ENCODE measurements at places on chromosomes 1 and 21. TPM values are rescaled to one million over a fixed set of nuclear protein-coding genes. Genes with fewer than 3 reads are reported as not detected.

- DNase-seq: no peak
These were observed 23.0 kb downstream of the IRF2BP2 start for GRCh38 chr1:234586892-234587485.

HCN3 gene
- total RNA-seq: 0.51 TPM

C1orf216 gene
- 12.6 TPM for total RNA-seq

FLG2 gene
- not detected for total RNA-seq

COG2 gene
- 12.2 TPM for total RNA-seq

- no peak for DNase-seq
These were observed 35.1 kb downstream of the SLC2A1 start for GRCh38 chr1:42923367-42924081.

DENND2D gene
- total RNA-seq: 1.4 TPM

DNA sequence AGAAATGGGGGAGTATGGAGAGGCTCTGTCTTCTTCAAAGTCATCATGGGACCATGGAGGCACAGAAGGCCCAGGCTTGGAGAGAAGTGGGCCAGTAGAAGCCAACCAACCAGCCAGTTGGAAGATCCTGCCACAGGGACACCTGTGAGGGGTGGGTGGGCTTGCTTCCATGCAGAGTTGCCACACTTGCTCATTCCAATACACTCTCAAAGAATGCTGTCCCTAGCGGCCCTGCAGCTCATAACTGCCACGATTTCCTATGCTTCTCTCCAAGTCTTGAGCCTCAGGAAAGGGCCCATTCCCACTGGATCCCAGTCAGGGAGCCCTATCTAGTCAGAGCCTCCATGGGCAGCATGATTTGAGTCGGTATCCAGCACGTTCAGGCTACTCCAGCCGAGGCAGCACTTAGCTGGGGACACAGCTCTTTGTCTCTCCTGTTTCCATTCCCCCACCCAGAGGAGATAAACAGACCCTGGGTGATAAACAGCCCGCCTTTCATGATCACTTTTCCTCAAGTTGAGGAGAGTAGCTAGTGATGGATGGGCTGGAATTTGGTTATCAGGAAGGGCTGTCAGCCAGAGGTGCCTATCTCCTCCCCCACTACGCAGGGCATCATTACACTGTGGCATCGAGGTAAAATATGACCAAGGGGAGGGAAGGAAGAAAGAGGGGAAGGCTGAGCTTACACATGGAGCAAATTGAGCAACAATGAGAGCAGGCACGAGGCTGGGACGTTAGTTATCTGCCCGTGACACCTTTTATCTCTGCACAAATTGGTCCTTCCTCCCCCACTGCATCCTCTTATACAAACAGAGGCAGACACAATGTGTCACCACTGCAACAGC lies 64.6 kb downstream of the ERI3 start:
- DNase-seq: no peak

DNA sequence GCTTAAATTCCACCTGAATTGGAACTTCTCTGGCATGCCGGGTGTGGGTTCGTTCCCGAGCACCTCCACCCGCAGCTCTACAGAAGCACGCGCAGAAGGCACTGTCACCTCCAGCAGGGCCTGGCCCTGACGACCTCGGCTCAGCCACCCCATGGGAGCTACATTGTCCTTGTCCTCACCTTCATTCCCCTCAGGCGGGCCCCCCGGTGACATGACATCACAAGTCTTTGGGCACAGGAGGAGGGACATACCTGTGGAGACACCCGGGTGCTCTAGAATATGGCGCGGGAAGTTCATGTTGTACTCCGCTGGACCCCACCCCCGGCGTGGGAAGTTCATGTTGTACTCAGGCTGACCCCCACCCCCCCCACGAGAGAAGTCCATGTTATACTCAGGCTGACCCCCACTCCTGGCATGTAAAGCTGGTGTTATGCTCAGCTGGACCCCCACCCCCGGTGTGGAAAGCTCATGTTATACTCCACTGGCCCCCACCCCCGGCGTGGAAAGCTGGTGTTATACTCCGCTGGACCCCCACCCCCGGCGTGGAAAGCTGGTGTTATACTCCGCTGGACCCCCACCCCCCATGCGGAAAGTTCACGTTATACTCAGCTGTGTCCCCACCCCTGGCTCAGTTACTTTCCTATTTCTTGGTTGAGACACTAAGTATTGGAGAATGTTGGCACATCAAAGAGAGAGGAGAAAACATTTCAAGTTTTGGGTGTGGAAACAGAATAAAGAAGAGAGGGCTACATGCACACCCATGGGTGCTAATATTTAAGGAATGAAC lies 37.6 kb downstream of the UMODL1 start:
- no peak for DNase-seq

KCNE2 gene
- not detected for total RNA-seq

DNA sequence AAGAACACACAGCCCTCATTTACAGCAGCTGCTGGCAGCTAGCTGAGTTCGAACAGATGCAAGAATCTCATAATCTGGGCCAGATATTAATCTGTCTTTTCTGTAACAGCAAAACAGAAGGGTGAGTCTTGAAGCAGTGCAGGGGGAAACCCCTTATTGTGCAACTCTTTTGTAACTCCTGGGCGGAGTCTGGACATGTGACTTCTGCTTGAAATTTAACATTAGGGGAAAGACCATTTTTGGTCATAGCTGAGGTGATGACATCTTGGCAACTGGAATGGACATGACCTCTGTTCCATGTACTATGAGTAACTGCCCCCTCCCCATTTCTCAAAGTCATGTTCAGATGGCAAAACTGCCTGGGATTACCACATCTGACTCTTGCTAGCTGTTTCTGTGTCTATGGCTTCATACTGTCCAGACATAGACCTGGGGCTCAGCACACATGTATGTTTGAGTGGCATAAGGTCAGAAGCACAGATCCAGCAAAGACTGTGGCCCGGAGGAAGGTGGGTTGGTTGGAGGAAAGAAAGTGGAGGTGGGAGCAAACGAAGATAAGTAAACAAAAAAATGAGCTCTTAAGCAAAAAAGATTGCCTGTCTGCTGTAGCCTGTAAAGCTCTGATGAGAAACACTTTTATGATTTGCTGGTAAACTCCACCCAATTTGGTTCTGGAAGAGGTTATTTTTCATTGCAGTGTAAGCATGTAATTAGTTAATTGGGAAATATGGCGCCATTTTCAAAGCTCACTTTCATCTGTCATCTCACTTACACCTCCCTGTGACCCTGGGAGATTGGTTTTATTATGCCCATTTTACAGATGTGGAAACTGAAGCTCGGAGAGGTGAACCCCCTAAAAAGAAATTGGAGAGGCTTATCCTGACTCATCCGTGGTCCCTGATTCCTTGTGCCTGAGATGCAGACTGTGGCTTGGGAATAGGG lies 26.1 kb downstream of the ETS2 start:
- peak; percentile 16 for DNase-seq

DNA sequence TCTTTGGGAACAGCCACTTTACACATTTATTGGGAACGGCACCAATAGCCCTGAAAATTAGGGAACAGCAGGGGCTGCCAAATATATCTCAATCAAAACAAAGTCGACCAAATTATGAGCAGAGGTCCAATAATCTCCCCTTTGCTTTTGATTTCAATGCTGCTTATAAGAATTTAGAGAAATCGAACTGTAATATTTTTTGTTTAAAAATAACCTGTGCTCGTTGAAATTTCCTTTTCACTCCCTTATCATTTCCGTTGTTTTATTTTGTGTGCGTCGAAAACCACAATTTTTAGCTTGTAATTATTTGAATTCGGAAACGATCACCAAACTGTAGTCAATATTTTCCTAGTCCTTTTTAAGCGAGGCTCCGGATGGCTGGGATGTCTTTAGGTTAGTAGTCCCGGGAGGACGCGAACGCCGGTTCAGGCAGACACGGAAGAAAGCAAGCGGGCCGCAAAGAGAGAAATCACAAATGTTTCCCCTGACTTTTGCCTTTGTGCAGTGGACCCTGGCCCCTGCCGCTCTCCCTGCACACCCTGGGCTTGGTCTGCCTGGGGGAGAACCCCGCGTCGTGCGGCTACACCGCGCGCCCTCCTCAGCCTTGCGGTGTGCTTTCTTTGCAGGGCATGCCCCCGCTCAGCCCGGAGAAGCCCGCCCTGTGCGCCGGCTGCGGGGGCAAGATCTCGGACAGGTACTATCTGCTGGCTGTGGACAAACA lies 2.3 kb downstream of the LHX9 start:
- DNase-seq: no peak

ACTN2 gene
- total RNA-seq: not detected

DNA sequence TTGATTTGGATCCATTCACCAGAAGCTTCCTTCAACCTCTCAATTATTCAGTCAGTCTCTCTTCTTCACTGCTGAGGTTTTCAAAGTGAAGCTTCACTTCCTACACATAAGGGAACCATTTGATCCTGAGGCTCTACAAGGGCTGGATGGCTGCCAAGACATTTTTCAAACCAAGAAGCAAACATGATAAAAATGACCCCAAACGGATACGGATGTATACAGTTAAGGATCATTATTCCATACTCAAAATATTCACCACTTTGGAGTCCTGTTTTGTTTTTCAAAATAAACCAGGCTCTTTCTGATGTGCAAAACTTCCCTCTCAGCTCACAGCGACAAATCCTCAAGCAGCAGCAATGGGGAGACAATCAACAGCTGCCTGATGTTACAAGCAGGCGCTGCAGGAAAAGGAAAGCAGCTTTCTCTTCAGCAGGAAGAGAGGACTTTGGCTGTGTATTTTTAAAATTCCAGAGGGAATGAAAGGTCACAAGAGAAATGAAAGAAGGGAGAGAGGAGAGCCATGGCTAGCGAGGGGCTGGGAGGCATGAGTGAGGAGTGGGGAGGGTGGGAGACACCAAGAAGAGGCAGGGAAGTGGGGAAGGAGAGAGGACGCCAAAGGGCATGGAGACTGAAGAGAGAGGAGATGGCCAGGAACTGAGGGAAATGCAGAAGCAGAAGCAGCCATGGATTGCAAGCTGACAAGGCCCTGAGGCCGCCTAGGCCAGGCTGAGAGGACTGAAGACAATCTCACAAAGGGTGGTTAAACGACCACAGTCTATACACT lies 145.4 kb downstream of the SLC45A1 start:
- DNase-seq: peak; percentile 9

- peak; percentile 79 for DNase-seq
These were observed at the start of gene NUAK2 for GRCh38 chr1:205321162-205321958. Gene NUAK2 (minus strand): TSS chr1:205321745. CDS start chr1:205321628, 117 bp downstream.

GRCh38 chr1:159580340-159580739 lies 7.3 kb upstream of the APCS start:
- no peak for DNase-seq

DNA sequence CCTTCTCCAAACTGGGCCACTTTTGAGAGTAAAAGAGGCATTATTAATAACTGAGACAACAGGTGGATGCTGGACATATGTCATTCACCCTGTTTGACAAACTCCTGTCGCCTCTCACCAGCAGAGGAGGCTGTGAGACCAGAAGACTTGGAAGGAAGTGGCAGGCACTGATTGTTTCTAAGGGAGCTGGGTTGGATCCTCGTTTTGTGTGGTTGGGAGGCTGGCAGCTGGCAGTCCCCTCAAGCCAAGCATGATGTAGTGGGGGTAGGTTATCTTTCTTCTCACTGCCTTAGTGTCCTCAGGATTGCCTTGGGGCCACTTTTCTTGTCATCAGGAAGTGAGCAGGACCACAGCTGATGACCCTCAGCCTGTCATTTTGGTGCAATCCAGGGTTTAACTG lies 86.5 kb upstream of the KCNJ15 start:
- DNase-seq: peak; percentile 62

GRCh38 chr1:98923667-98924066 lies 81.0 kb downstream of the PLPPR5 start:
- no peak for DNase-seq

- DNase-seq: no peak
These were observed 12.9 kb upstream of the FNBP1L start for GRCh38 chr1:93434987-93435386.

- peak; percentile 36 for DNase-seq
These were observed 47.1 kb upstream of the KCNE1 start for GRCh38 chr21:34559089-34559631.

- DNase-seq: no peak
These were observed 37.6 kb upstream of the KIRREL1 start for GRCh38 chr1:157955857-157956256.

GRCh38 chr1:220222939-220223338 lies 49.3 kb downstream of the RAB3GAP2 start:
- DNase-seq: no peak

GRCh38 chr21:26842300-26842699 lies 2.9 kb downstream of the ADAMTS1 start:
- no peak for DNase-seq

F3 gene
- 2.0 TPM for total RNA-seq

PLPPR5 gene
- not detected for total RNA-seq

DNA sequence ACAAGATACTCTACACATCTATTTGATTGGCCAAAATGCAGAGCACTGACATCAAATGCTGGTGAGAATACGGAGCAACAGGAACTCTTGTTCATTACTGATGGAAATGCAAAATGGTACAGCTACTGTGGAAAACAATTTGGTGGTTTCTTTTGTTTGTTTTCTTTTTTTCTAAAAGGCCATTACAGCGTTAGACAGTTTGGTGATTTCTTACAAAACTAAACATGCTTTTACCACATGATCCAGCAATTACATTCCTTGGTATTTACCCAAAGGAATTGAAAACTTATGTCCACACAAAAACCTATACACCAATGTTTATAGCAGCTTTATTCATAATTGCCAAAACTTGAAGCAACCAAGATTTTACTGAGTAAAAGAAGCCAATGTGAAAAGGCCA lies 66.4 kb upstream of the FBXO28 start:
- no peak for DNase-seq

GRCh38 chr1:67571901-67572593 lies 113.0 kb upstream of the GADD45A start:
- DNase-seq: no peak

SLAMF1 gene
- 0.13 TPM for total RNA-seq

DNA sequence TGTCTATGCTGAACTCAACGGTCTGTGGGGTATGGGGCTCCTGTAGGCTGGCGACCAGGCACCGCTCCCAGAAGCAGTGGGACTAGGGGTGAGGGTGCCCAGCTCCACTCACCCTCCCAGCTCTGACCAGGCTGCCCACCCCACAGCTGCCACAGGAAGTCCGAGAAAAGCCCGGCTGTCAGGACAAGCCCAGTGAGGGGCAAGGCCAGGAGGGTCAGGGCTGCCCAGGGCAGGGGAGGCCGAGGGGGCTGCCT lies 3.5 kb upstream of the TMEM52 start:
- no peak for DNase-seq

DNA sequence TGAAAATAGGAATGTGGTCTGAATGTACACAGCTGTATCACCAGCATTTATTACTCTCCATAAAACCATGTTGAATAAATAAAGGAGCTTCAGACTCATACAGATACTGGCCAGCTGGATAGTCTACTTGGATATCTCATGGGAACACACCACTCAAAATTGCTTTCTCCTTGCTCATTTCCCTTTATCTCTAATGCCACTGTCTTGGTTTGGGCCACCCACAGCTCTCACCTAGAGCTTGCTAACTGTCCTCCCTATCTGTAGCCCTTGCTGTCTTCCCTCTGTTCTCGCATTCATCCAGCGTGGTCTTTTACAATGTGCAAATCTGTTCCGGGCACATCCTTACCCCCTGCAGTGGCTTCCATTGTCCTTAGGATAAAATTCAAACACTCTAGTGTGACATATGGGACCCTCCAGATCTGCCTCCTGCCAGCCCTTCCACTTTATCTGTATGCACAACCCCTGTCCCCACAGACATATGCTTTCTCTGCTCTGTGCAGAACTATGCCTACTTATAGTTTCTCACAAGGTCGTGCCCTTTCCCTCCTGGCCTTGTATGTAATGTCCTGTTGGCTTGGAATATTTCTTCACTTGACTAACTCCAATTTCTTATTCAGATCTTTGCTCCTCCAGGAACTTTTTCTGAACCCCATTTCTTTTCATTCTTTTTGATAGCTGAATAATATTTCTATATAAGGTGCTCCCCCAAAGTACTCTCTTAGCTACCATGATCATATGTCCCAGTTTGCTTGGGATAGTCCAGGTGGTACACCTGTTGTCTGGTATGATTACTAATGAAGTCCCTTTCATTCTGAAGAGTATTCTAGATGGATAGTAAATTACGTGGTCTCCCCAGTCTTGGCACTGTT lies 2.9 kb downstream of the FLVCR1 start:
- DNase-seq: no peak
